NCI-H510A (cell line): ENCODE measurements at places on chromosomes 3 and 15.
A peak's percentile ranks its signal among the peaks of the same experiment; 100 is the strongest.

GRCh38 chr3:121883507-121883906, 10.7 kb upstream of the SLC15A2 start:
- DNase-seq, result no peak

GRCh38 chr3:10370429-10370828, 49.5 kb upstream of the SEC13 start:
- peak; percentile 61 for DNase-seq

DNA sequence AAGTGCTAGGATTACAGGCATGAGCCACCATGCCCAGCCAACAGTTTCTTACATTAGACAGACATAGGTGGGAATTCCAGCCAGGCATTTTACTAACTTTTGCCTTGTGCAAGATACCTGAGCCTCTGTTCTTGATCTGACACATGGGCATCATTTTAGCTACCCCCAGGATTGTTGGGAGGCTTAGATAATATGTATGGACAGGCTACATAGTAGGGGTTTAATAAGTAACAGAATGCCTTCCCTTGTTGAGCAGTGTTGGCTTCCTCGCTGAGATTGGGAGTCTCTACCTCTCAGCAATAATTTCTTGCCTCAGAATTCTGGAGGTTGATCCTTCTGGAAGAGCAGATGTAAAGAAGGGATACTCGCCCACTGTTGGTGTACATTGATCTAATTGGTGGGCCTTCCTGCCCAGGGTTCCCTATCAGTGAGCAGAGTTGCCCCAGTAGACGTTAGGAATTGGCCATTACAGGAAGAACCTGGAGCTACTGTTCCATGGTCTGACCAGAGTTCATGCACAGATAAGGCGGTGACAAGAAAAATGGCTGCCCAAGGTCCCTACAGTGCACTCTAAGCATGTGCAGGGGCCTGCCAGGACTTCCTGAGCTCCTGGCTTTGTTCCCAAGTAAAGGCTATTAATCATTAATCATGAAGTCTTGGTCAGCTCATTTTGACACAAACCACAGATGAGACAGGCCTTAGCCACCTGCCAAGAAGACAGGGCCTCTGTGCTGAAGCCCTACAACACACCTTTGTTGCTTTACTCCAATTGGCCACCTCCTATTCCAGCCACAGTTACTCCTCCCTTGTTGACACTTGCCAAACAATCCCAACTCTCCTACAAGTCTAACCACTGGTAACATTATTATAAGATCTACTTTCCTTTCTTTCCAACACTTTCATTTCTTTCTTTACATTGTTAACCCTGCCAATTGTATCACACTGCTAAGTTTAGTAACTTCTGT, 5.0 kb upstream of the IL17RE start:
- no peak for DNase-seq

- no peak for DNase-seq
Observed at GRCh38 chr3:70889162-70890019, 577.0 kb upstream of the MDFIC2 start.

GRCh38 chr3:100910986-100911385, 82.2 kb downstream of the ABI3BP start:
- no peak for DNase-seq

DNA sequence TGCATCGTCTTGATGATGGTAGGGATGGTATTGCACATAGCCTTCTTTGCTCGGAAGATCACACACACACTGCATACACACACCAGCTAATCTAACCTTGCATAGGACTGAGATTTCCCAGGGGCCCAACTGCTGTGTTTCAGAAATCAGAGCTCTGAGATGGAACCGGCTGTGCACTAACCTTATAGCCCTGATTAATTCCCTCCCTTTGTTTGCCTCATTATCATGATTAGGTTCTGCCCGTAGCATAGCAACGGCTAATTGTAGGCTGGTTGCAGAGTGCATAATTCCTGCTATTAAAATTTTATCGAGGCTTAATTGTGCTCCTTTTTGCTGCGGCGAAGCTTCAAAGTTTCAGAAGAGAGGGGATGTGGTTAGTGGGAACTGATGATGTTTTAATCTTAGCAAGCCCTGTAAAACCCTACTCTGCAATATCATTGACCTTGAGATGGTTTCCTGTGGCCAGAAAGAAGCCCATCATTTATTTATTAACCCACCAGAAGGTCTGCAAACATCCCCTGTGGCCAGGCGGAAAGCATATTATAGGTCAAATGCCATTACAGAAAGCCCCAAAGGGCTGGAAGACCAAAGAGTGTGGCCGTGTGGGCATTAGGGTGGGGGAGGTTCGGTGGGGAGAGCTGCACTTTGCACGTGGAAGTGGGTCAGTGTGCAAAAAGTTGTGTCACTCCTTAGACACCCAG, 56.2 kb upstream of the GLCE start:
- DNase-seq, result no peak

GRCh38 chr3:13634615-13635014, 85.7 kb downstream of the FBLN2 start:
- DNase-seq, result no peak

DNA sequence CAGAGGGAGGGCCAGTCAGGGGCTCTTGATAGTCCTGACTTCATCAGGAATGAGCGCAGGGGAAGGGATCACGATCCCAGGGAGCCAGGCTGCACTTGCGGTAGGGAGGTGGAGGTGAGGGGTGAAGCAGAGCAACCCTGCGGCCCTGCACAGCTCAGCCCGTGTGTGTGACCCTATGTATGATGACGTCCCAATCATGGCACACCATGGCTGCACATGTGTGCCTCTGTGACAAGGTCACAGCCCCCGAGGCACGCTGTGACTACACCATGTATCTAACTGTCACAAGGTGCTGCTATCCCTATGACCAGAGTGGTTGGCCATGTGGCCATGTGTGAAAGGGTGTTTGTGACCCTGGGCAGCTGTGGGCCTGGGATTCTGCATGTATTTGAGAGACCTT, 13.3 kb upstream of the ALAS1 start:
- no peak for DNase-seq

DNA sequence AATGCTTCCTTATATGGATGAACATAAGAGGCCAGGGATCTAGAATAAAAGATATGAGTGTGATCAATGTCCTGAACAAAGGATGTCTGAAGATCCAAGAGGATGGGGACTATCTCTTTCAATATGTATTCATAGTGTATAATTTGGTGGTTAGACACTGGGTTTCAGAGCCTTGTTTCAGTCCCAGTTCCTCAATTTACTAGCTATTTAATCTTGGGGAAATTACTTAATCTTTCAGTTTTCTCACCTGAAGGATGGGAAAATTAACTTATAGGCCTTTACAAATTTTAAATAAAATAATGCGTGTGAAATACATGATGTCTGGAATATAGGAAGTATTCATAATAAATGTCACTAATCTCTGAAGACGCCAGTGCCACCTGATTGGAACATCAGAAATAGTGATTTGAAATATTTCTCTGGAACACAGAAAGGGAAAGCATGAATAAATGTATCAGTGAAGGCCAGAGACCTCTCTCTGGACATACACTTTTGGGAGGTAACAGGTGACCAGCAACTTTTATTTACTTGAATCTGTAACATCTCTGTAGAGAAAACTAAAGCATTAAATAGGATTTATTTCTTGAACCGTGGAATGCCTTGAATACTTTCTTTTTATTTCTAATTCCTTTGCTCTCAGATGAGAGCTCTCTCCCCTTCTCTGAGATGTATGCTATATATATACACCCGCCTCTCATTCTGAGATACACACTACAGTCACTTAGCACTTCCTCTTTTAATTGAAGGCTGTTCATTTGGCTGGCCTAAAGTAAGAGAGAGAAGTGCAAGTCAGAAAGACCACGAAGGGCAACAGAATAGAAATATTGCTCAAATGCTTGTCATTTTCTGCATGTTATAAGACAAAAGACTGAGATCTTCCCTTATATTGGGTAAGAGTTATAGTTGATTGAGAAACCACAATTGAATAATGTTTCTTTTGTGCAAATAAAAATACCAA, 407.1 kb downstream of the LSAMP start:
- DNase-seq, result no peak

- no peak for DNase-seq
Observed at GRCh38 chr15:63392361-63393009, 10.8 kb upstream of the CA12 start.
